ENCODE measurements at places on chromosomes 2 and 18.

GRCh38 chr2:104790901-104791495 is 62.9 kb upstream of the POU3F3 start:
- DNase-seq = no peak

- DNase-seq = no peak
These were observed 139.0 kb downstream of the MSH2 start for GRCh38 chr2:47541848-47542450.

DNA sequence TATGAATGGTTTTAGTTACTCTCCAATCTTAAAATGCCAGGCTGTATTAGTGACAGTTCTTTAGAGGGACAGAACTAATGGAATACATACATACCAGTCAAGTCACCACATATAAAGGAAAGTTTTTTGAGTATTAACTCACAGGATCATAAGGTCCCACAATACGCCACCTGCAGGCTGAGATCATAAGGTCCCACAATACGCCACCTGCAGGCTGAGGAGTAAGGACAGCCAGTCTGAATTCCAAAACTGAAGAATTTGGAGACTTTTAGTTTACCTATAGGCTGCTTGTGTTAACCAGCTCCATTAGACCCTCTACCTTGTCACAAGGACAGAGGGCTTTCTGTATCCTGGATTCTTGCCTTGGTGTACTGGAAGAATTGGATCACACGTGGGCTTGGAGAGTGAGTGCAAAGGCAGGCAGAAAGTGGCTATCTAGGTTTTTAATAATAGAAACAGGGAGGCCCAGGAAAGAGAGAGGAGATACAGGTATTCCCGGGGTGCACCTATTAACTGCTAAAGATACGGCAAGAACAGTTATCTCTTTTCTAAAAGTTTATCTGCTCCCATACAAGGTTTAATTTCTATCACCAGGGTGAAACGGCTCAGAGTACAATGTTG is 234.9 kb upstream of the CYRIA start:
- DNase-seq = no peak

GRCh38 chr2:189248141-189248540 is 68.6 kb upstream of the COL5A2 start:
- no peak for DNase-seq

GRCh38 chr18:24187049-24187448 is 48.2 kb downstream of the CABYR start:
- DNase-seq = no peak

DNA sequence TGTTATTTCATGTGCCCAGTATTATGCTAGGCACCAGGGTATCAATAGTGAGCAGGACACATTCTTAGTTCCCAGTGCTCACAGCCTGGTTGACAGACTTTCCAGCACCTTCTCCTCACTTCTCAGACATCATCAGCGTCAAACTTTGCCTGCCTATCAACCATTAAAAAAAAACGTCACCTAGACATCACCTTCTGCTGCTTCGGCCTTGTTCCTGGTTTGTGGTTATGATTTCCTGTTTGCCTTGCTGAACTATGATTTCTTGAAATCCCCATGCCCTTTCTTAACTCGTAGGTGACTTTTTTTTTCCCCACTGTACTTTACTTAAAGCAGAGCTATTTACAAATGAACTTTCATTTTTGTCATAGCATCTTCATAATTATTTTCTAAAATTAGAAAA is 60.4 kb upstream of the NABP1 start:
- no peak for DNase-seq

Measured in ecto neural progenitor cell (in vitro differentiated cells).